Pulmonary artery endothelial cell (primary cell): ENCODE measurements at places on chromosomes 5 and 9. TPM values are rescaled to one million over a fixed set of nuclear protein-coding genes. Genes with fewer than 3 reads are reported as not detected.

- DNase-seq: no peak
These were observed 52.1 kb downstream of the AQP7 start for GRCh38 chr9:33350310-33350709.

The SLC45A2 gene
- 0.13 TPM in 1 of 2 replicates, not detected in the other for total RNA-seq

The TNC gene
- 0.07 TPM in 2 replicates for total RNA-seq

GRCh38 chr9:133347515-133347984 lies 381 bp downstream of the MED22 start:
- no peak for DNase-seq

- DNase-seq: no peak
These were observed 1129.2 kb downstream of the CDH9 start for GRCh38 chr5:25909163-25909562.

DNA sequence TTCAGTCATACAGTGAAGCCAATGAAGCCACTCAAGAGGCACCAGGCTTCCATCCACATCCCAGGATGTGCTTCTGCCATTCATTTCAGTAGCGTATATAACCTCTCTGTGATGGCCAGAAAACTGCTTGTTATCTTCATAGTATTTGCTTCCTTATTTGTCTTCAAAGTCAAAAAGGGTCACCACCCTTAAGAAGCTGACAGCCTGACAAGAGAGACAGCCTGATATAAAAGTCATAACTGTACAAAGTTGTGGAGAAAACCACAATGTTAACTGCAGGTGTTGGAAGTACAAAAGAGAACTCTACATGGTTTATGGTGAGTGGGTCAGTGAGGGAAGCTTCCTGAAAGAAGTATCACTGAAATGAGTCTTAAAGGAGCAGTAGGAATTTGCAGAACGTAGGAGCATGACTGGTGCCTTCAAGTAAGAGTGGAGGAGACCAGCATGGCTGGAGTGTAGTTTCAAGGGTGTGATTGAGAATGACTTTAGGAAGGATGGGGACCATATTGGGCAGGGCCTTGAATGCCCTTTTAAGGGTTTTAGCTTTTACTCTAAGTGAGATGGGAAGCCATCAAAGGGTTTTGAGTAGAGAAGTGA lies 33.7 kb downstream of the NIM1K start:
- DNase-seq: no peak
